ENCODE measurements at places on chromosomes 3 and 15.

DNA sequence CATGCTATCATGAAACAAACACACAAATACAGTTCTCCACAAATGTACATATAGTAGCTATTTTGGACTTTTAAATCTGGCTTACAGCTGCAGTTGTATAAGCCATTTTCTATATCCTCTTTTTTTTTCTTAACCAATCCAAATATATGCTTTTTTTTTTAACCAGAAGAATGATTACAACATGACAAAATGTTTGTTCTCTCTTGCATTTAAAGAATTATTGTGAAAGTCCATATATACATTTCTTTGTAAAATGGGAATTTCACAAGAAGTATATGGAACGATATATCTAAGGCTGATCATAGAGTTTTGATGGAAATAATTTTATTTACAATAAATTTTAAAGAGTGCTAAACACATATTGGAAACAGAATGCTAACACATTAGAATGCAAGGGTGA, 95.6 kb downstream of the CD200R1L start:
- no peak for DNase-seq

DNA sequence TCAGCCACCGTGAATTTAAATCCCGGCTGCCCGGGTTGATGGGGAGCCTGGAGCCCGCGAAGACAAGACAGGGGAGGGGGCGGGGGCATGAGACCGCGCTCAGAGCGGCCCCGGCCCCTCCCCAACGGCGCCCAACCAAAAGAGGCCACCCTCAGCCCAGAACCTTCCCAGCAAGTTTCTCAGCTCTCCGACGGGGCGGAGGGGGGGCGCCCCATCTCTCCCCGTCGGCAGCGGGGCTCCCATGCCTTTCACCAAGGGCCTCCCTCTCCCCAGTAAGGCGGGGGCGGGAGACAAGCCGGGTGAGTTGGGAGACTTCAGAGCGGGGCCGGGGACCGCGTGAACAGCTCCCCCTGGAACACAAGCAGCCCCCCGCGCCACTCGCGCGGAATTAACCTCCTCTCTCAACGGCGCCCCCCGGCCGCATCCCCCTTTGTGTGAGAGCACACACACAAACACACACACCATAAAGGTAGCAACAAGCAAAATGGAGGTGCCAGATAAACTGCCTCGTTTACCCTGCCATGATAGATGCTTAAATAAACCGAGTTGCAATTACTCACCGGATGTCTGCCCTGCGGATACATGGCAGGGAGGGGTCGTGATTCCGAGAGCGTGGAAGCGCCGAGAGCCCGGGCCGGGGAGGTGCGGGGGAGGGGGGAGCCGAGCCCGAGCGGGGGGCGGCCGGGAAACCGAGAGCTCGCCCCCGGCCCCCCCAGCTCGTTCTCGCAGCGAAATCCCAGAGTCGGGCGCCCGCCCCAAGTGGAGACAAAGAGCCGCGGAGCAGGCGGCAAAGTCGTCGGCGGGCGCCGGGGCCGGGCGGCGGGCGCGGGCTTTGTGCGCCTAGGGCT, 1.3 kb downstream of the TLE3 start:
- DNase-seq = peak; percentile 64

DNA sequence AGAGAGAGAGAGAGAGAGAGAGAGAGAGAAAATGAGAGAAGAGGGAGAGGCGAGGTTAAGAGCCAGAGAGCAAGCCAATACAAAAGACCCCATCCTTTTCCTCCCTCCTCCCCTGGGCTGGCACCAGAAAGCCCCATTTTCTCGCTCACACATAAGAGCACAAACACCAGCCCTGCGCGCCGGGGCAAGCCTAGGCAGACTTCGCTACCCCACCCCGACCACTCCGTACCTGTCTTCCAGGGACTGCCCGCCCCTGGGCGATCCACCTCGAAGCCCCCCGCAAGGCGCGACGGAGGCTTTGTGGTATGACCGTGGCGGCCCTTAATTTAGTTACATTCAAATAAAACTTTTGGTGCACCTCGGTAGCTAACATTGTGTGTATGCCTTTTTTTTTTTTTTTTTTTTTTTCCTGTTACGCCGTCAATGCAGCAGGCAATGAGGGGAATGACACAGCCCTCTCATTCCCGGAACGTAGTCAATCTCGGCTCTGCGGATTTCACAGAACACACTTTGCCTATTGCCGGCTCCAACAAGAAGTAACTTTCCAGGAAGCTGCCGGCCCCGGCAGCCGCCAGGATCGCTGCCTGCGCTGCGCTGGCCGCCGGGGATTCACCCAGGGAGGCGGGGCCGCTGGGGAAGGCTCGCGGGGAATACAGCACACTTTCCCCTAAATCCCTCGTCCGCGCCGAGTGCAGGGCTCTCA, 7.7 kb downstream of the BCL6 start:
- DNase-seq = peak; percentile 54

DNA sequence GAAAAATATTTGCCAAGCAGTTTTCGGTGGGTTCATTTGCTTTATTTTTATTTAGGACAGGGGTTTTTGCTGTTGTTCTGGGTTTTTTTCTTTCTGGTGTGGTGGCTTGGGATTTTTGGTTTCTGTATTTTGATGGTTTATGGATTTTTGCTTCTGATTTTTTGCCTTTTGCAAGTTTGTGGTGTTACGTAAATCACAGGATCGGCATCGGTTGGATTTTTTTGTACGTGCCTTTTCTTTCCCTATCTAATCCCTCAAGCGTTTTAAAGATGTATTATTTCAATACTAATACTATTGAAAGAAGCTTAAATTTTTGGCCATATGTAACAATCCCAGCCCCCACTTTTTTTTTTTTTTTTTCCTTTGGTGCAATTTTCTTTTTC, 782 bp upstream of the BCL6 start:
- no peak for DNase-seq

DNA sequence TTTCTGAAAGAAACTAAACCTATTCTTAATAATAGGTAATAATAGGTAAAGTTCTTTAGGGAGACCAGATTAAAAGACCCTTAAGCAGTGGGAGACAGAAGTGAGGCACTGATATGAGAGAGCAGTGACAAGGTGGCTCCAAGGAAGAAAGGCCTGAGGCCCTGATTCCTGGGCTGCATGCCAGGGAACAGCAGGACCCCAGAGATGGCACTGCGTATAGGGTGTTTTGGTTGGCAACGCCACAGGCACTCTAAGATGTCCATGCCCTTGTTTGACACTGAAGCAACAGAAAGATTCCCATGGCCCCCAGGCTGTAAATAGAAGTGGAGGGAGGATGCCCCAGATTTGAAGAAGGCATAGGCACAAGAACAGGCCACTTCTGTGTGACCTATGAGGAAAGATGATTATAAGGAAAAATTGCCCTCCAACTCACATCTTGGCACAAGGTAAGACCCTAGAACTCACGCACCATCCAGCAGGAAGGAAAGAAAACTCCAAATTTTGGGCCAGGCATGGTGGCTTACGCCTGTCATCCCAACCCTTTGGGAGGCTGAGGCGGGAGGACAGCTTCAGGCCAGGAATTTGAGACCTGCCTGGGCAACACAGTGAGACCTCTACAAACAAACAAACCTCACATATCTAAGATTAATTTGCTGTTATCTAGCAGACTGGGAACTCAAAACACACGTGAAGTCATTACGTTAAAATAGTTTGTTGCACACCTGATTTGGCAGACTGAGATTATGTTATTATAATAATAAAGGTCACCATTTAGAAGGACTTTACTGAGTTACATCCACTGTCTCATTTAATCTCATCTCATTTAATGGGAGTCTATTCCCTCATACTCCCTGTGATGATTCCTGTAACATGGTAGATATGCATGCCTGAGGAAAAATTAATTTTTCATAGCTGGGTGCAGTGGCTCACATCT, 10.5 kb upstream of the BLM start:
- no peak for DNase-seq
